ENCODE measurements at places on chromosomes 16 and 17.

GRCh38 chr17:17078832-17079231 is 36.6 kb downstream of the MPRIP start:
- no peak for DNase-seq

DNA sequence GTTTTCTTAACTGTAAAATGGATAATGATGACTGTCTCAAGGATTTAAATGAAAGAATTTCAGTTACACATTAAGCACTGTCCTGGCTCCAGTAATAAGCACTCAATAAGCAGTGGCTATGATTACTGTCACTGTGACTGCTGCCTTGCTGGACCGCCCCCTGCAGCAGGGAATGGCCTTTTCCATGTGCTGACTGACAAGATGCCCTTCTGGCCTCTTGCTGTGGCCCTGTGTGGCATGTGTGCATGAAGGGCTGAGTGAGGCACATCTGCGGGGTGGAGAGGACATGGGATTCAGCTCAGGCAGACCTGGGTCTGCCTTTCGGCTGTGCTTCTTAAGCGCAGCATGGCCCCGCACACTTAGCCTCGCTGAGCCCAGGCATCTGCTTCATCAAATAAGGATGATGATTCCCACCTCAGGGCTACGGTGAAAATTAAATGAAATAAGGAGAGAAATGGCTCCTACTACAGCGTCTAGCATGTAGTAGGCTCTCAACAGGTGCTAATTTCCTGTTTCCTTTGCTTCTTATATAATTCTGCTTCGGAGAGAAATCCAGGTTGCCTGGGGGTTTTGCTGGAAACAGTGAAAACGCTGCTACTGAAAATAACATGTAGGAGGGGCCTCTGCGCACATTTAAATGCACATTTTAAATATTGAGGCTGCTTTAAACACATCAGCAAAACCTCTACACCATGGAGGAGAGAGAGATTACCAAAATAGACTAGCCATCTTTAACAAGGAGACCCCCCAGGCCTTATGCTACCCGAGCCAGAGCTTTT is 183.9 kb downstream of the PARN start:
- DNase-seq, result no peak

DNA sequence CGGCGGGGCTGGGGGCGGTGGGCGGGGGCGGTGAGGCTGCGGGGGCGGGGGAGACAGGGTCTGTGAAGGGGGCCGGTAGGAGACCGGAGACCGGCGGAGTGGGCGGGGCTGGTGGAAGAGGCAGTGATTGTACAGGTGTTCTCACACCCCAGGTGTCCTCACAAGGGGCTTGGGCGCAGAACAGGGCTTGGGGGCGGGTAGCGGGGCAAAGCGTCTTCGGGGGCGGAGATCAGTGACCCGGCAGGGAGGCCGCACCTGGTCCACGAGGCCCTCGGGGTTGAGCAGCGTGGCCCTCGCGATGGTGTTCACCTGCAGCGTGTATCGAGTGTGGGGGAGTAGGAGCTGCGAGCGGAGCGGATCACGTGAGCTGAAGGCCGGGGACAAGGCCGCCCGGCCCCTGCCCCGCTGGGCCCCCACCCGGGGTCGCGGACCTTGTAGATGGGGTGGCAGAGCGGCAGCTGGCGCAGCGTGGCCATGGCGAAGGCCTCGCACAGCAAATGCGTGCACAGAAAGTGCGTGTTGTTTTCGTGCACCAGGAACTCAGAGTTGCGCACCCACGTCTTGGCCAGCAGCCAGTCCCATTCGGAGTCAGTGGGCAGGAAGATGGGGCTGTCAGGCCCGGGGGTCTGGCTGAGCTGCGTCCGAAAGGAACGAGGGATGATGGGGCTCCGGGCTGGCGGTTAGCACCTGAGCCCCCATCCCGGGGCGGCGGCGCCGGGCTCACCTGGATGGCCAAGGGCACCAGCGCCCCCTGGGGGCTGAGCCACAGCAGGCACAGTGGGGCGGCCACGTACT is 8.5 kb downstream of the ALOXE3 start:
- DNase-seq, result peak; percentile 78

DNA sequence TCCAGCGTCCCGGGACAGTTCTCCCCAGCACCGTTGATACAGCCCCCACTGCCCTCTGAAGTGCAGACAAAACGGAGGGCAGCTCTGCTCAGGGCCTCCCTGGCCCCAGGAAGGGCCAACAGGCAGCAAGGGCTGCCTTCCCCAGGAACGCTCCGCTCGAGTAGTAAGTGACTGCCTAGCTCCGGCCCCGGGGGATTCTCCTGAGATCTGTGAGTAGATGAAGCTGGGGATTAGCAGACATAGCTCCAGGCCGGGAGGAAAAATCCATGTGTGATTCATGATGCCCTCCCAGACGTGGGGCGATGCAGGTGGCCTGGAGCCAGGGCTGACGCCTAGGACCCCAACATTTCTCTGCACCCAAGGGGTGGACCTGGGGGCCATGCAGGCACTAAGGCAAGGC is 85.3 kb downstream of the ENGASE start:
- DNase-seq, result no peak

DNA sequence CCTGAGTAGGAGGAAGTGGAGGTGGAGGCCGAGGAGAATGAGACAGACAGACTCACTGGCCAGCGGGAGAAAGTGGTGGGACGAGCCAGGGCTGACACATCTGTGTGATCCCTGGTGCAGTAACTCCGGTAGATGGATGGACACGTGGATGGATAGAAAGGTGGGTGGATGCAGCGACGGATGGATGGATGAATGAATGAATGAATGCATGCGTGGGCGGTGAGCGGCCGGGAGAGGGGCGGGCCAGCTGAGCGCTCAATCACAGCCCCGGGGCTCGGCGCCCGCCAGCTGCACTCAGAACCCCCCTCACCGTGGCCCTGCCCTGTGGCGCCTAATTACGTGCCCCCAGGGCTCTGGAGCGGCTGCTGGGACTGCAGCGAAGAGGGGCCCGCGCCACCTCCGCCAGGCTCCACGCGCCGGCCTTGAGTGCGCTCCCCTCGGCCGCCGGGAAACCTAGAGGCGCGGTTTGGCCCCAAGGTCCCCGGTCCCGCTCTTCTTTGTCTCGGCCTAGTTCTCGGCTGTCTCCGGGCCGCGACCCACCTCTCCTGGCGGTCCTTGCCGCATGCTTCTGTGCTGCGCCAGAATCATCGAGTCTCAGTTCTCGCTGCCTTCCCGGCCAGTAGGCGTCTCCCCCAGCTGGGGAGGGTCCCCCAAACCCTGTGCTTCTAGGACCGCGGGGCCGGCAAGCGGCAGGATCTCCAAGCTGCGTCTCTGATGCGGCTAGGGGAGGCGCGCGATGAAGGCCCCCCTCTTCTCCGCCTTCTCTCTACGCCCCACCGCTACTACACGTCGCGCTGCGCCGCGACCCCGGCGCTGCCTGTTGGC is 41.0 kb downstream of the RAI1 start:
- DNase-seq, result no peak

- no peak for DNase-seq
Observed at GRCh38 chr16:67718668-67719047, 458 bp downstream of the GFOD2 start.

DNA sequence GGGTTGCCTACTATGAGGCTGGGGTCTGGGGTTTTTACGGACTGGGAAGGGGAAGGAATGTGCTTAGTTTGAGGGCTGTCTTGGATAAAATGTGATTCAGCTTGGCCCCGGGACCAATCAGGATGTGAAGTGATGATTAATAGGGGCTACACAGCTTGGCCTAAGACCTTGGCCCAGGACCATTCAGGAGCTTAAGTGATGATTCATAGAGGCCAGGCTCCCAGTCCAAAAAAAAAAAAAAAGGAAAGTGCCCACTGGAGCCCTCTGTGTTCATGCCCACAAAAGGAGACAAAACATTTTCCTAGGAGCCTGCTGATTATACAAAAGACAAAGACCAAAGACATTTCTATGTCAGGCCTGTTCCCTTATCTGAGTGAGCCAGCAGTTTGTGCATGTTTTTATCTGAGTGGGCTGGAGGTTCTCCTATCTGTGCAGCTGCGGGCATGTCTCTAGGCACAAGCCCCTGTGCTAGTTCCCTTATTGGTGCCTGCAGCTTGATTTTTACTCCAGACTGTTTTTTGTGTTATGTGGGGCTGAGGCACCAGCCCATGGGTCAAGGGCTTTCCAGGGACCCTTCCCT is 898.2 kb upstream of the GOT2 start:
- no peak for DNase-seq

- DNase-seq, result no peak
Observed at GRCh38 chr16:65037556-65037955, 84.3 kb downstream of the CDH11 start.

DNA sequence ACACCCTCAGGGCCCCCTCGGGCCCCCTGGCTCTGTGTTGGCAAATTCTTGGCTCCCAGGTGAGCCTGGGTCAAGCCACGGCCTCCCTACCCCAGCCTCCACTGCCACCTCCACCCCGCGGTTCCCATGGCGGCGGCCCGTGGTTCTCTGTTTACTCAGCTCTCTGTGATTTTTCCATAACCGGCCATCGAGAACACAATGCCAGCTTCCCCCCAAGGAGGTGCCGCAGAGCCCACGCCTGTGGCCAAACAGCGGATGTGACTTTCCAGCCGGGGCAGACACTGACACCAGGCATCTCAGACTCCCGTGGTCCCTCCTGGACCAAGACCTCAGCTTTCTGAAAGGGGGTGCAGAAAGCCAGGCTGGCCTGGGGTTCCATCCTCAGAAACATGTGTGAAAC is 21.6 kb upstream of the ATP2A3 start:
- DNase-seq, result no peak

DNA sequence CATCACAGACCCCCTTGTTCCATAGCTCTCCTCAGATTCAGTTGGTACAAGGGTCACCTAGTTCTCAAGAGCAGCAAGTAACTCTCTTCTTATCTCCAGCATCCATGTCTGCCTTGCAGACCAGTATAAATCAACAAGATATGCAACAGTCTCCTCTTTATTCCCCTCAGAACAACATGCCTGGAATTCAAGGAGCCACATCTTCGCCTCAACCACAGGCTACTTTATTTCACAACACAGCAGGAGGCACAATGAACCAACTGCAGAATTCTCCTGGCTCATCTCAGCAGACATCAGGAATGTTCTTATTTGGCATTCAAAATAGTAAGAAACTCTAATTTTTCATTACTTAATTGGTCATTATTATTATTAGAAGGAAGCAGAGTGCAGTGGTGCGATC is 32.4 kb downstream of the NQO1 start:
- DNase-seq, result no peak

DNA sequence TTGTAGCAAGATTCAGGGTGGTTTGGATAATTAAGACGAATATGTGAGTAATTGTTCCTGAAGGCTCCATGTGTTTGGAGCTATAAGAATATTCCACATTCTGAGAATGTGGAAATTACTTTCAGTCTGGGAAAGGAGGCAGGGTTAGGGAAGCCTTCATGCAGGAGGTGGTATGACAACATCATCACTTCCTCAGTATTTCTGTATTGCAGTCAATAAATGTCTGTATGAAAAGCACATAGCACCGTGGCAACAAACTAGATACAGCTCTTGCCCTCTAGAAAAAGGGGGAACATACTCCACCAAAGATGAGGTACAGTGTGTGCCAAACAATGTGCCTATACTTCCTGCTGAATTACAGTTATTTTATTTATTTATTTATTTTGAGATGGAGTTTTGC is 26.1 kb upstream of the DHRS7B start:
- no peak for DNase-seq

DNA sequence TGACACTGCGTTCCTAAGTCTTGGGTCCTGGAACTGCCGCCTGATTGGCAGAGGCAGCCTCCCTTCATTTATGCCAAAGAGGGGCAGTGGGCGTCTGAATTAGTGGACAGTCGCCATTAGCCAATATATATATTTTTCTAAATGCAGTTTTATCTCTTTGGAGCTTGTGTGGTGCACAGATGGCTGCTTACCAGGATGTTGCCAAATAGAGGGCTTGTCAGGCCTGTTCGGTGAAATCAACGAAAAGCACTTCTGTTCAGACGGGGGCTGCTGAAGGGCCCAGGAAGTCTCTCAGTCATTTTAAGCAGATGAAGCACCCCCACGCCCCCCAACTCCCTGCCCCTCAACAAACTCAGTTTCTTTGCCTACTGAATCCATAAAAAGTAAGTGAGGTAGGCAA is 66.0 kb downstream of the RAP1GAP2 start:
- no peak for DNase-seq

DNA sequence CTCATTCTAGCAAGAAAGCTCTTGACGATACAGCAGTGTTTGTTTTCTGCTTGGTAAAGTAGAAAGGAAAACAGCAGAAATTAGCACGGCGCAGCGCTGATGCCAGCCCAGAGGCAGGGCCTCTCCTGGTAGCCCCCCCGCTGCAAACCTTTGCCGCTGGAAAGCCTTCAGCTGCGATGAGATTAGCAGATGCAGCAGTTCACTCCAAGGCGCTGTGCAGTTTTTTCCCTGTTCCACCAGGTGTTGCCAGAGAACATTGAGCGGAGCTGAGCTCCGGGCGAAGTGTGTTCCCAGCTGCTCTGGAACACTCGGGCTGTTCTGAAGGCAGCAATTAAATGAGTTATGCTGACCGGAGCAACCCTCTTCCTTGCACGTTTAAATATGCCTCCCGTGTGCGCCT is 72.5 kb downstream of the RBFOX1 start:
- peak; percentile 17 for DNase-seq
